ENCODE measurements at places on chromosomes 12 and 14.

DNA sequence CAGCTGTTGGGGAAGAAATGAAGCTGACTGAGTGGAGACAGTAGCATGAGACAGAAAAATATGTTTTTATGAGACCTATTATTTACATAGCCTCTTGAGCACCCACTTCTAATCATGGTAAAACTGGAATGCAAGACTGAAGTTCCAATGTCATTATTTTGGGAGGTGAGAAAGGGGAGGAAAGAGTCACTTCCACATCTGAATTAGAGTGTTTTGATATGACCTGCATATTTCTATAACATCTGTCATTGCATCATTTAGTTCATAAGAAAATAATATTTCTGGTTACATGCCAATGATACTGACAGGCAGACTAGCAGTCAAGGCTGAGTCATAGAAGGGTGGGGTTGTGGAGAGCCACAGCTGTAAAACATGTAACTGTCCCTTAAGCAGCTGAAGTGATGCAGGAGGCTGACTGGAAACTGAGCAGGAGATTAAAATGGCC, 26.7 kb downstream of the NTN4 start:
- no peak for DNase-seq

DNA sequence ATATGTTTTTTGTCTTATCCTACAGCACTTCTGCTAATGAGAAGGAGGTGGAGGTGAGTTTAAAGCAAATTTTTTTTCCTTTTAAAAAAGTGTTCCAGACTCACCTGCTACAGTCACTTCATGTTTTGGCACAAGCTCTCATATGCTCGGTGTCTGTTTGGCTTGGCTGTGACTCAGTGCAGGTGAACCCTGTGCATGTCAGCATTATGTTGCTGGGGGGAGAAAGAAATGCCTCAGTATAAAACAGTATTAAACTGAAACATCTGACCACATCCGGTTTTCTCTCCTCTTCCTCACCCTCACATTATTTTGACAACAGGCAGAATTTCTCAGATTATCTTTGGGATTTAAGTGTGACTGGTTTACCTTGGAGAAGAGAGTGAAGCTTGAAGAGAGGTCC, 105.2 kb downstream of the DNAI7 start:
- DNase-seq: no peak

DNA sequence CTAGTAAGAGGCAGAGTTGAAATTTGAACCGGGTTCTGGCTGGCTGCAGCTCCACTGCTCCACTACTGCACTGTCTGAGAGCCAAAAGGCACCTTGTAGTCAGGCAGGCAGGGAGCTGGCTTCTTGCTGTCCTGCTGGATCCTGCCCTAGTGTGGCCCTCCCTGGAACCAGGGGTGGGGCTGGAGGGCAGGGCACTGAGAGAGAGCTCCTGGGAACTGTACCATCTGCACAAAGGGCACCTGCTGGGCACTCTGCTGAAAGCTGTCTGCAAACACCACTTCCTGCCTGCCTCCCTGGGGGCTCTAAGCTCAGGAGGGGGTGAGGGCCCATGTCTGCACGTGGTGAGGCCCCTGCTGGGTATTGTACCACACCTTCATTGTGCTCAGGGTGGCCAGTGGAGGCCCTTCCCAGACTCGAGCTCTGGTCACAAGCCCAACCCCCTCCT, 19.0 kb upstream of the TCL1B start:
- DNase-seq: no peak

DNA sequence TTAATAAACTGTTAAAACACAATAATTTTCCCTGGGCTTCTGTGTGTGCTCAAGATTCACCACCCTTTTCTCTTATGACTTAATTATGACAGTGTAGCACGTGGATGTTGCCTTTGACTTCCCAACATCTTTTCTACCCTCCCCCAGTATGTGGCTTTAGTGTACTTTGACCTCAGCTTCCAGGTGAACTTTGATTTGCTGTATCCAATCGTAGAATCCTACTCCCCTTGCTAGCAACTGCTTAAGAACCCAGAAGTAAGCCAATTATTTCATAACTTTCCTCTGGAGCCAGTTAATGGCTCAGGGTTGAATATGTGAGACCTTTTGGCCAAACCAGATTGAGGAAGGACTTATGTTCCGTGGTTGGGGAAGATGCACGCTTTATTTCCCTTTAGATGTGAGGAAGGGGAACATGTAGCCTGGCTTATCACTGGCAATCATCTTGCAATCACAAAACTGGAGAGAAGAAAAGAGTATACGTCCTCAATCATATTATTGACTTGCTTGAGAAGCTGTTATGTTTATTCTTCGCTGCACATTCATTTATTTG, 259.6 kb upstream of the ATP2B1 start:
- no peak for DNase-seq

DNA sequence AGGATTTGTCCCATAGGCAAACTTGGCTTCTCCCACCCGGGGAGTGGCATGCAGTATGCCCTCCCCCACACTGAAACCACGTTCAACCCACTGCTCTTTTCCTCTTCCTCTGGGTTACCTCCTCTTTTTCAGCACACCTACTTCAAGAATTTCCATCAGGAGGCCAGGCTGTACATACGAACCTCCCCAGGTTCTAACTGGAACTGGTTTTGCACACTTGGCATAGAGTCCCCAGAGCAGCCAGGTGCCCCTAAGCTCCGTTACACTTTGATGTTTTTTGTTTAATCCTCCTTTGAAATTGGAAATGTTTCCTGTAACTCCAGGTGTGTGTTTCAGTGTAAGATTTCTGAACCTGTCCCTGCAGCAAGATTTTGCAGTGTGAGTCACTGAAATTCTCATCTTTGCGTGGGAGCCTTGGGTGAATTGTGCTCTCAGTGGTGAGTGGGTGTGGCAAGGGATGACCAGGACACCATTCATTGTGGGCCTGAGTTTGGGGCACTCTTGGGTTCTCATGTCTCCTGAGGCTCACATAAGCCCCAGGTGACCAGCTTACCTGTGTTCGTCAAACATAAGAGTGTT, 18.2 kb downstream of the CD9 start:
- no peak for DNase-seq

DNA sequence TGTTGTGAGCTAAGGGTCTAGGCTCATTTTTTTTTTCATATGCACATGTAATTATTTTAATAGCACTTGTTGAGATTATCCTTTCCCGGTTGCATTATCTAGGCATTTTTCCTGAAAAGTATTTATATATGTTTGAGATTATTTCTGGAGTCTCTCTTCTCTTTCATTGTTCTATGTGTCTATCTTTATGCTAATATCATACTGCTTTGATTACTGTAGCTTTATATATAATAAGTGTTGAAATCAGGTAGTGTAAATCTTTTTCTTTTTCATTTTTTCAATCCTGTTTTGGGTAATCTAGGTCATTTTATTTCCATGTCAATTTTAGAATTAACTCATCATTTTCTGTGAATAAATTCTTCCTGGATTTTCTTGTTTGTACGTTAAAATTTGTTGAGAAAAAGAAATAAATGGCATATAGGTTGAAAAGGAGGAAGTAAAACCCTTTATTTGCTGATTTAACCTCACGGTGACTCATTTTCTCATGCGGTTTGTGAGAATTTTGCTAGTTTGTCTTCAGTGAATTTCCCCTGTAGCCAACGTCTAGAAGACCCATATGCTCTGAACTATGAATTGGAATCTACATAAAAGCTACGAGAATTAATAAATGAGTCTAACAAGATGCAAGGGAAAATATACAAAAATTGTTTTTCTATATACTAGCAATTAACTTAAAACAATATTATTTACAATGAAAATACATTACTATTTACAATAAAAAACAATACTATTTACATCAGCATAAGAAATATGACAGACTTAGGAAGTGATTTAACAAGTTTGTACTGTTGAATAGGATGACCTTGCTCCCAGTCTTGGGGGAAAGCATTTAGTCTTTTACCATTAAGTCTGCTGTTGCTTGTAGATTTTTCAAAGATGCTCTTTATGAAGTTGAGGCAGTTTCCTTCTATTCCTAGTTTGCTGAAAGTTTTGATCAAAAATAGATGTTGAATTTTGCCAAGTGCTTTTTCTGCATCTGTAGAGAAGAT, 105.0 kb downstream of the SNAPC1 start:
- no peak for DNase-seq

- DNase-seq: no peak
These were observed 315.8 kb downstream of the RGS6 start for GRCh38 chr14:72247896-72248465.

GRCh38 chr12:108839890-108840230, 17.5 kb downstream of the SSH1 start:
- DNase-seq: peak; percentile 58

- no peak for DNase-seq
These were observed 64.2 kb upstream of the RIC8B start for GRCh38 chr12:106710143-106710893.

DNA sequence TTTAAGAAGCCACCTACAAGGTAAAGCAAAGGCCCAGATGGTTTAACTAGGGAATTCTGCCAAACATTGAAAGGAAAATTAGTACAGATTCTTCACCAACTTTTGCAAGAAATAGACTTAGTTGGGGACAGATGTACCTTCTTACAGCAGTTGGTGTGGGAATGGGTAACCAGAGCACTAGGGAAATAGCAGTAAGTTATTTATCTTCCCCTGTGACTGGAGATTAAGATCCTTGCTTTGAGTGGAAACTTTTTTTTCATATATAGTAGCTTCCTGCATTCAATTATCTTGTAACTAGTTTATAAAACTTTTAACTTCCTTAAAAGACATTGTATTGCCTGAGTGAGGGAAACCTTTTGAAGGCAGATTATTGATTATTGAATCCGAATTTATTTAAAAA, 44.2 kb downstream of the ARID2 start:
- DNase-seq: no peak

- DNase-seq: no peak
These were observed 102.3 kb downstream of the TRMT5 start for GRCh38 chr14:60878536-60878935.

GRCh38 chr12:120362516-120363273, 6.3 kb downstream of the MSI1 start:
- no peak for DNase-seq

- no peak for DNase-seq
These were observed 212.3 kb upstream of the GARIN6 start for GRCh38 chr12:99435095-99435791.

- DNase-seq: no peak
These were observed 12.0 kb upstream of the SLCO1B3 start for GRCh38 chr12:20798554-20798953.

DNA sequence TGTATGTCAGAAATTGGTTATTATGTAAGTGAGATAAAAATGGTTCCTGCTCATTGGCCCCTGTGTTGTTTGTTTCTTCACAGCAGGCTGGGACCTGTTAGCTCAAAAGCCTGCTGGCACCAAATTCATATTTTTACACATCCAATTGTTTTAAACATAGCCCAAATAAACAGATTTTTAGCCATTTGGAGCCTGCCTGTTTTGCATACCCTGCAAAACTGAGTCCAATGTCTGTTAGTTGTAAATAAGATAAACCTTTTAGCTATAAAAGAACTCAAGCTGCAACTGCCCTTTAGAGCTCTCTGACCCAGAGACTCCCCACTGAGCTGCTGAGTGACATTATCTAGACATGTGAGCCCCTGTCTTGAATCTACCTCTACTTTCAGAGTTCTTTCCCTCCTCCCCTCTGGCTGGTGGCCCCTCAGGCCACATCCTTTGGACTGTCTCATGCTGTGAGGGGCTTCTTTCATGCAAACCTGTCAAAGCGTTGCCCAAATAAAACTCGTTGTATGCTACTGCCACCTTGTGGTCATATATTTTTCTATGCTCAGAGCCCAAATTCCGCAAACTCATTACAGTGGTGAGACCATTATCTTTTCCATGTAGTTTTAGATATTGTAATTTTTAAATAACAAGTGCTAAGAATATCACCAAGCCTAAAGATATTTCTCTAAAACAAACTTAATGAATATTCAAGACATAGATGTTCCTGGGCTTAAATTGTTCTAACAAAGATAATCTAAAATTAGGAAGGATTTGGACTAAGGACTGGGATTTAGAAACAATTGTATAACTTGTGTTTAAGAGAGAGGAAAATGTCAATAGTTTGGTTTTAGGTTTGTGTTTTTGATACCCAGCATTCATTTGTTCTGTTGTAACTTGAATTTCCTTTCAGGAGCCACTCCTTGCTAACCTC, 337.9 kb downstream of the AACS start:
- DNase-seq: no peak

GRCh38 chr12:75823475-75823874, 208.1 kb downstream of the PHLDA1 start:
- no peak for DNase-seq

- no peak for DNase-seq
These were observed 156.5 kb downstream of the KCNK10 start for GRCh38 chr14:88166616-88167015.

GRCh38 chr14:68534276-68534675, 258.6 kb downstream of the ZFP36L1 start:
- no peak for DNase-seq

GRCh38 chr12:95214466-95214865, 2.8 kb downstream of the FGD6 start:
- no peak for DNase-seq

DNA sequence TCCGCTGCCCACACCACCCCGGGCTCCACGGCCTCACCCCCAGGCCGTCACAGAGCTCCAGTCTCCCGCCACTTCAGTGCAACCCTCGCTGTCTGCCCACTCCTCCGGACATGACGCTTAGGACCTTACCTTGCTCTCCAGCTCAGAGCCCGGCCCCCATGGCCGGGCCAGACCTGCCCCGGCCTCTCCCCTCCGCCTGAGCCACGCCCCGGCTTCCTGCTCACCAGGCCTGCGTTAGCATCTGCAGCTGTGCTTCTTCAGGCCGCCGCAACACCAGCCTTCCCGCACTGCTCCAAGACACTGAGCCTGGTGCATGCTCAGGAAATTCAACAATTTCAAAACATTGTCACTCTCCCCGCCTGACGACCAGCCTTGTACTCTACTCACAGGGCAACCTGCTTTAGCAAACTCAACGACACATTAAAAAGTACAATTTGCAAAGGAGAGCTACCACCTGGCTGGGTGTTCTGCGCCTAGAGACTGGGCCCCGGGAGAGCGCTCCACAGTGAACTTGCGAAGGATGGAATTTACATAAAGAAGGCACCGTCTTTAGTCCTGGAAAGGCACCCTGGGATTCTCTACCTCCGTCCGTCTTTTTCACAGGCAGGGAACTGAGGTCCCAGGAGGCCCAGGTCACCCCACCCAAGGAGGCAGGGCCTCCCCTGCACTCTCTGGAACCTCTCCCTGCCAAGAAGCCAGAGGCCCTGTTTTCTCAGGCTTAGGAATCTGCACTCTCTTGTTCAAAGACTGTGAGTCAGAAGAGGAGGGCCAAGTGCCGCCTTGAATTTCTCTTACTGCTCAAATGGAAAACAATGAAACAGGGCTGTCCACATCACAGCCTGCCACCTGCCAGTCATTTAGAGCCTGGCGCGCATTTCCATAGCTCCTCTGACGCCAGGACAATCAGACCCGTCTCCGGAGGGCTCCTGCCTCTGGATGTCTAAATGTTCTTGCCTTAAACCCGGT, 51.3 kb downstream of the STX2 start:
- DNase-seq: no peak

DNA sequence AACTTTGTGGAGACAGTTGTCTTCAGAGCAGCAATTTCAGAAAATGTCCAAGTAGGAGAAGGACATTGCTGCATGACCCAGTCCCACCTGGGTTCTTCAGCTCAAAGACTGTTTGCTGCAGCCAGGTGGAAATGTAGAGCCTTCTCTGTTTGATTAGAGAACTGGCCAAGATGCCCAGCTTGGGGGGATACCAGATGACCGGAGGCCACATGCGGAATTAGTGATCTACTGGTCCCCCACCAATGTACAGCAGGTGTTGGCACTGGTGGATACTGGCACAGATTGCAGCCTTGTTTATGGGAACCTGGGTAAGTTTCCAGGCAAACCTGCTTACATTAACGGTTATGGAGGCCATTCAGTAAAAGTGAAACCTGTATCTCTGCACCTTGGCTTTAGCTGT, 555.3 kb downstream of the SLC6A15 start:
- DNase-seq: no peak

GRCh38 chr14:52446355-52446754, 106.0 kb downstream of the TXNDC16 start:
- no peak for DNase-seq
